ENCODE measurements at places on chromosomes 12 and 14.

DNA sequence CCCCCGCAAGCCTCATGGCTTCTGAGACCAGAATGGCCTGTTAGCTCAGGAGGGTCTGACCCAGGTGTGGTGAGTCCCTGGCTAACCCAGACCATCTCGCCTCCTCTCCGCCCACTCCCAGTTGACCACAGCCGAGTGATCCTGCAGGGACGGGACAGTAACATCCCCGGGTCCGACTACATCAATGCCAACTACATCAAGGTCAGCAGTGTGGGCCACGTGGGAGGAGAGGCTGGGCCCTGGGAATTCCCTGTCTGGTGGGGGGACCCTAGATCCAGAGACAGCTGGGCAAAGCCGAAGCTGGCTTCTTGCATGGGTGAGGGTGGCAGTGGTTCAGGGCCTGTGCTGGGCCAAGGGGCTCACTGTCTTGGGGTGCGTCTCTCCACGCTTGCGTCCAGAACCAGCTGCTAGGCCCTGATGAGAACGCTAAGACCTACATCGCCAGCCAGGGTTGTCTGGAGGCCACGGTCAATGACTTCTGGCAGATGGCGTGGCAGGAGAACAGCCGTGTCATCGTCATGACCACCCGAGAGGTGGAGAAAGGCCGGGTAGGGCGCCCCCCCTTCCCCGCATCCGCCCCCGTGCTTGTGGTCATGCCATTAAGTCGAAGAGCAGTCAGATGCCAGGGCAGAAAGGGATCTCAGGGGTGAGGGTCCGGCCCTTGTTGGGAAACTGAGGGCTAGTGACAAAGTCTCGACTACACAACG lies 5.0 kb downstream of the PTPN6 start:
- no peak for DNase-seq

DNA sequence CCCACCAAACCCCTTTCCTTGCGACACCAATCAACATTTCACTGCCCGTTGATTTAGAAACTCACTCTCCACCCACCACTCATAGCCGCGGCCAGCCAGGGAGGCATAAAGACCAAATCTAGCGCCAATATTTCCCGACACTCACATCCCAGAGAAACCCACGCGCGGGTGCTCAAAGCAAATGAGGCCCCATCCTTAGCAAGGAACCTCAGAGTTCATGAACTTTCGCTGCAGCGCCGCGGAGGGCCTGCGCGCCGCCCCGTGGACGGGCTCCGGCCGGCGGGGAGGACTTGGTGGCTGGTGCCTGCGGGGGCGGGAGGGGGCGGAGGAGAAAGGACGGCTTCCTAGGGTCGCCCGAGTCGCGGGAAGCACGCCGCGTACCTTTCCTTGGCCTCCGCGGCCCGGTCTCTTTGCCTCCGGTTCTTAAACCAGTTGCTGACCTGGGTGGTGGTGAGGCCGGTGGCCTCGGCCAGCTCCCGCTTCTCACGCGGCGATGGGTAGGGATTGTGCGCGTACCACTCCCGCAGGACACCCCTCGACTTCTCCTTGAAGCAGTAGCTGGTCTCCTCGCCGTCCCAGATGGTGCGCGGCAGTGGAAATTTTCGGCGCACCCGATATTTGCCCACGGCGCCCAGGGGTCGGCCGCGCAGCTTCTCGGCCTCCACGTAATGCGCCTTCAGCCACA lies 886 bp downstream of the SIX1 start:
- peak; percentile 78 for DNase-seq

- no peak for DNase-seq
Measured at GRCh38 chr14:94673781-94674231, 61.6 kb downstream of the SERPINA3 start.

DNA sequence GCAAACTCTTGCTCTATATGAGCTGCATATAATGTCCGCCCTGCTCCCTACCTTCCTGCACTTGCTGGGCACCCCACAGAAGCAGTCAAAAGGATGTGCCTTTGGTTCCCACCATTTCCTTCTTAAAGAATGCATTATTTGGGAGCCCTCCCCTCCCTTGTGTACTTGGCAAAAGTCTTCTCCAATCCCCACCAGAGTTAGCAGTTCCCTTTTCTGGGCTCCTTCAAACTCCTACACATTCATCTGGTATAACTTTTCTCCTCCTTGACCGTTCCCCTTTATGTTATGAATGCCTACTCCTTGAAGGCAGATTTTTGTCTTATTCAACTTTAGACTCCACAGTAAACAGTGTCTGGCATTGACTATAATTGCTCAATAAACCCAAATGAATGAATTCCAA lies 27.8 kb downstream of the AREL1 start:
- DNase-seq: no peak

- DNase-seq: peak; percentile 25
Measured at GRCh38 chr12:127677537-127678131, 589.3 kb upstream of the TMEM132C start.

DNA sequence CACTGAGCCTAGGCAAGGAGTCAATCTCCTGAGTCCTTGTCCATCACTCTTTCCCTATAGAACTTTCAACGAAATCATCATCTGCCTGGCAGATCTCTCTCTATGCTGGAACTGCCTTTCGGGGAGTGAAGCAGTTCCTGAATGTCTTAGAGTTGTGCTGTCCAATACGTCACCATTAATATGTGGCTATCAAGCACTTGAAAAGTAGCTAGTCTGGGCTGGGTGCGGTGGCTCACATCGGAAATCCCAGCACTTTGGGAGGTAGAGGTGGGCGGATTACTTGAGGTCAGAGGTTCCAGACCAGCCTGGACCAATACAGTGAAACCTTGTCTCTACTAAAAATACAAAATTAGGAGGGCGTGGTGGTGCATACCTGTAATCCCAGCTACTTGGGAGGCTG lies 35.1 kb downstream of the NRDE2 start:
- DNase-seq: no peak

DNA sequence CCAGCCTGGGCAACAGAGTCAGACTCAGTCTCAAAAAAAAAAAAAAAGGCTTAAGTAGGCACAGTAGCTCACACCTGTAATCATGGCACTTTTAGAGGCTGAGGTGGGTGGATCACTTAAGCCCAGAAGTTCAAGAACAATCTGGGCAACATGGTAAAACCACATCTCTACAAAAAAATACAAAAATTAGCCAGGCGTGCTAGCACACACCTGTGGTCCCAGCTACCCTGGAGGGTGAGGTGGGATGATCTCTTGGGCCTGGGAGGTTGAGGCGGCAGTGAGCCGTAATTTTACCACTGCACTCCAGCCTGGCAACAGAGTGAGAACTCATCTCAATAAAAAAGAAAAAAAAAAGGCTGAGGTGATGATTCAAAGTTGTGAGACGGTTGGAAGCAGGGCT lies 9.1 kb upstream of the RESF1 start:
- no peak for DNase-seq

GRCh38 chr12:4859478-4860210 lies 50.1 kb upstream of the KCNA1 start:
- no peak for DNase-seq

DNA sequence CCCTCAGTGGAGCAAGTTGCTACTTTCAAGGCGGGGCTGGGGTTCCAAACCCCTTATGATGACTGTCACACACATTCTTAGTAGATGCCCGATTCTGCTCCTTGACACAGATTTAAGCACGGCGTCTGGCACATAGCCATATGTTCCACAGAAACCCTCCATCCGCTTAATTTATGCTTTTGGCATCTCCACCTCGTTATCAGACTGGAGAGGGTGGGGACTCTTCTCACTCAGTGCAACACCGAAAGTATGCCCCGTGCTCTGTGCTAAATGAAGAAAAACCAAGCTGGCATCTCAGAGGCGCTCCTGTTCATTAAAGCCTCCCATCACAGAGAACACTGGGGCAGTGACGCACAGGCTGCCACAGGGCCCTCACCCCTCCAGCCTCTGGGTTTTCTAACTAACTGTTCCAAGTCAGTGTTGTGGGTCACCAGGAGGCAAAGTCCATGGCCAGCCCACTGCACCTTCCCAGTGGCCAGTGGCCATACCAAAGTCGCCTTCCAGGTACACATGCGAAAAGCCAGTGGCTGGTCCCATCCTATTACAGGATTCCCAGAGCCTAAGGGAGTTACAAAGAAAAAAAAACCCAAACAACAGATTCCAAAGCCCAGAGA lies 27.3 kb downstream of the CCDC88C start:
- no peak for DNase-seq

DNA sequence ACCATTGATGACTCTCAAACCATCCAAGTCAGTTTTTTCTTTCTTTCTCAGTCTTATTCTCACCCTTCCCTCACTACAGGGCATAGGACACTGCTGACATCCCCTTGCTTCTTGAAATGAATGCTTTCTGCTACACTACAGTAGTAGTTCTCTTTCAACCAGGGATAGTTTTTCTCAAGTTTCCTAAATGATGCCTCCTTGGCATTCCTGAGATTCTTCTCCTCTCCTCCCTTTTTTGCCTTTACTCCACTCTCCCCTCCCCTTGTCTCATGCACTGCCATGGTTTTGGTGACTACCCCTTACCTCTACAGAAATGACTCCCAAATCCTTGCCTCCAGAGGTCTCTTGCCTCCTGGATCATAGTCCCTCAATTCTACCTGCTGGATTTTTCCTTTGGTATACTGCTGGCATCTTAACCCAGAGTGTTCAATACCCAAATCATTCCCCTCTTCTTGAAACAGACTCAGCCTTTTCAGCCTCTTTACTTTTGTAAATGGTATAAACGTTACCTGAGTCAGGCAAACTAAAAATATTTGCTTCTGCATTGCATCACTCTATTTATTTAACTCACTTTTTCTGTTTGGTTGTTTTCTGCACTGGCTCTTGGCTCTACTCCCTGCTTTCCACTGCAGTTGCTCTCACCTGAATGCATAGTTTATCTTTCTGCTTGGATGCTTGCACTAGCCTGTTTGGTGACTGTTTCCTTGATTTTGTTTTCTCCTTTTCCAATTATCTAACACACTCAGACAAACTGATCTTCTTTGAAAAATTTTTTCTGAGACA lies 211.6 kb upstream of the IGF1 start:
- no peak for DNase-seq

DNA sequence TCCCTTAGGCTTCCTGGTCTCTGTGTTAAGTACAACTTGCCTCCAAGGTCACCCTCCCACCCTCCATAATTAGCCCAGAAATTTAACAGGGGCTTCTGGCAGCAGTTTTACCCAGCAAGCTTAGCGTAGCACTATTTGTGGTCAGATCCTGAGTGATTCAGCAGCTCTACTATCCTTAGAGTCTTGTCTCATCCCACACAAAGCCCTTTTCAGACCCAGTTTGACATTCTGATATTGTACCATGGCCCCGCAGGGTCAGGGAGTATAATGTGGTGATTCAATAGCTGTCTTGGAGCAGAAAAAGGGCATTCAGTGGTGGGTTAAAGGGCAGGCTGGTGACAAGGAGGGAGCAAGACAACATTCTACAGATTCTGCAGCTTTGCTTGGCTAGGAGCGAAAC lies 153.8 kb upstream of the DDHD1 start:
- DNase-seq: no peak

DNA sequence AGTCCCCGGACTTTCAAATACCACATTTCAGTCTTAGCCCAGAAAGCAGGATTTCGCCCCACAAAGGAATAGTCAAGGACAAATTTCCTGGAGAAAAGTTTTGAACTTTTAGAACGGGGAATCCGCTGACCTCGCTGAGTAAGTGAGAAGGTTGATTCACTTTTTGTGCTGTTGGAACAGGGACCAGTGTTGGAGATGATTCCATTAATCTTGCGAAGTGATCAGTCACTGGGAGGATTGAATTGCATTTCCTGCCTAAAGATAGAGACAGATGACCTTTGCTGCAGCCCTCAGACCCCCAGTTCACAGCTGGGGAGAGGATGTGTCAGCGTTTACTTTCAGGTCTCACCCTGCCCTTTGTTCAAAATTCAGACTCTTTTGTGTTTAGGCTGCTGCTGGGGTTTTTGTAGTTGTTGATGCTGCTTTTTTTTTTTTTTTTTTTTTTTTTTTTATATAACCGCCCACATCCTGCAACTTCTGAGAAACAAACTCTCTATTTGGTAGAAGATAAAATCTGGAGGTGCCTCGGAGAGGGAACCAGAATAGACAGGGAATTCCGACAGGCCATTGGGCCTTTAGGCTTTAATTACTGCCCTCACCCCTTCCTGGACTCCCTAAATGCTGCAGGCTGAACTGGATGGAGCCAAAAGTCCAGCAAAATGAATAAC lies 9.8 kb upstream of the KDM2B start:
- DNase-seq: peak; percentile 79

- no peak for DNase-seq
Measured at GRCh38 chr12:5230861-5231260, 187.2 kb downstream of the KCNA5 start.

GRCh38 chr12:128338386-128339125 lies 71.6 kb downstream of the TMEM132C start:
- peak; percentile 46 for DNase-seq

Data from right kidney (tissue), 9 donors.